ENCODE measurements at places on chromosomes 1 and 21. TPM values are rescaled to one million over a fixed set of nuclear protein-coding genes. Genes with fewer than 3 reads are reported as not detected.
A peak's percentile ranks its signal among the peaks of the same experiment; 100 is the strongest.

The OR2T34 gene
- total RNA-seq: not detected

DNA sequence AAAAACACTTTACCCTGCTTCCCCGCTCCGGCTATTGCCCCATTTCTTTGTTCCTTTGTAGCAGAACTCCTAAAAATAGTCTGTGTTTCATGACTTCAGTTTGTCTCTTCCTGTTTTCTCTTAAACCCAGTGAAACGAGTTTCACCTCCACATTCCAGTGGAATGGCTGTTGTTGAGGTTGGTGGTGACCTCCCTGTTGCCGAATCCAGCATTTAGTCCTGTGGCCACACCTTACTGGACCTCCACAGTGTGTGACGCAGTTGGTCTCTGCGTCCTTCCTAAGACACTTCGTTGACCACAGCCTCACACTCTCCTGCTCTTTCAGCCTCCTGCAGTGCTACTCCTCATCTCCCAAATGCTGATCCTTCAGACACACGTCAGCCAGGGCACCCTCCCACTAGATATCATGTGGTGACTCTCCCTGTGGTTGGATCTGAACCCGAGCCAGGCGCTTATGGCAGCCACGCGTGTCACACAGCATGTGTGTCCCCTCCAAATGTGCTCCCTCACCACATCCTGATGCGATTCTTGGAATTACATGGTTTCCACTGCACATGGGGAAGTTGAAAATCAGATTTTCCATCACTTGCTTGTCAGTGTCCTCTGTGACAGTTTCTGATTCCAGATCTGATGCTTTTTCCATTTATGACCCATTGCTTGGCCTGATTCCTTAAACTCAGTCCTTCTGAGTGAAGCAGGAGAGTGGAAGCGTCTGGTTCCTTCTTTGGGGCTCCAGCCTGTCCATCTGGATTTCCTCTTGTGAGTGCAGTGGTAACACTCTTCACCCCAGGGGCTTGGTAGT, 99.1 kb upstream of the ARTN start:
- peak; percentile 61 for DNase-seq
- no peaks in the 10 kb centered on the region for H3K27me3 ChIP-seq
- H3K27ac ChIP-seq: peak overlapping the region; percentile 88
- H3K4me1 ChIP-seq: peaks cover 70% of the 10 kb centered on the region
- H3K4me3 ChIP-seq: peak overlapping the region; percentile 42

The DPT gene
- not detected for total RNA-seq

- H3K4me1 ChIP-seq: no peaks in the 10 kb centered on the region
- no peak overlapping the region for H3K4me3 ChIP-seq
- no peak for DNase-seq
- H3K27me3 ChIP-seq: peaks cover 32% of the 10 kb centered on the region
These were observed 72.7 kb downstream of the FBXO2 start for GRCh38 chr1:11581445-11581991.

- peak overlapping the region; percentile 79 for H3K27ac ChIP-seq
- H3K4me3 ChIP-seq: peak overlapping the region; percentile 96
- peaks cover 10% of the 10 kb centered on the region for H3K27me3 ChIP-seq
- H3K4me1 ChIP-seq: peaks cover 35% of the 10 kb centered on the region
- peak; percentile 37 for DNase-seq
These were observed 670 bp downstream of the CLSTN1 start for GRCh38 chr1:9822897-9823692.

DNA sequence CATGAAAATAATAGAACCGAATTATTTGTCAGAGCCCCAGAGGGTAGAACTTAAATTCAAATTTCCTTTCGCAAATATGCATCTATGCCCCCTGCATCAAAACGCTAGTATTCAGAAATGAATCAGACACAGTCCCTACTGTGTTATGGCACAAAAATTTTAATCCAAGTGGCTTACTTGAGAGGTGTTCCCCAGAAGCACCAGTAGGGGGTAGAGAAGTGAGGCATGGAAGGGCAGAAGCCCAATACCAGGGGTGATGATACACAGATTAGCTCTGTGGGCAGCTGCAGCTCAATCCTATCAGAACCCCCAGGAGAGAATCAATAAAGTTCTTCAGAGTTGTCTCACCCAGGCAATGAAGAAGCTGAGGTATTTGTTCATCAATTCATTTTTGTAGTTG, 342.2 kb downstream of the OMA1 start:
- H3K4me3 ChIP-seq: no peak overlapping the region
- H3K27me3 ChIP-seq: no peaks in the 10 kb centered on the region
- H3K36me3 ChIP-seq: no peaks in the 10 kb centered on the region
- no peak overlapping the region for H3K27ac ChIP-seq
- H3K4me1 ChIP-seq: no peaks in the 10 kb centered on the region
- no peak for DNase-seq

The VTCN1 gene
- not detected for total RNA-seq

DNA sequence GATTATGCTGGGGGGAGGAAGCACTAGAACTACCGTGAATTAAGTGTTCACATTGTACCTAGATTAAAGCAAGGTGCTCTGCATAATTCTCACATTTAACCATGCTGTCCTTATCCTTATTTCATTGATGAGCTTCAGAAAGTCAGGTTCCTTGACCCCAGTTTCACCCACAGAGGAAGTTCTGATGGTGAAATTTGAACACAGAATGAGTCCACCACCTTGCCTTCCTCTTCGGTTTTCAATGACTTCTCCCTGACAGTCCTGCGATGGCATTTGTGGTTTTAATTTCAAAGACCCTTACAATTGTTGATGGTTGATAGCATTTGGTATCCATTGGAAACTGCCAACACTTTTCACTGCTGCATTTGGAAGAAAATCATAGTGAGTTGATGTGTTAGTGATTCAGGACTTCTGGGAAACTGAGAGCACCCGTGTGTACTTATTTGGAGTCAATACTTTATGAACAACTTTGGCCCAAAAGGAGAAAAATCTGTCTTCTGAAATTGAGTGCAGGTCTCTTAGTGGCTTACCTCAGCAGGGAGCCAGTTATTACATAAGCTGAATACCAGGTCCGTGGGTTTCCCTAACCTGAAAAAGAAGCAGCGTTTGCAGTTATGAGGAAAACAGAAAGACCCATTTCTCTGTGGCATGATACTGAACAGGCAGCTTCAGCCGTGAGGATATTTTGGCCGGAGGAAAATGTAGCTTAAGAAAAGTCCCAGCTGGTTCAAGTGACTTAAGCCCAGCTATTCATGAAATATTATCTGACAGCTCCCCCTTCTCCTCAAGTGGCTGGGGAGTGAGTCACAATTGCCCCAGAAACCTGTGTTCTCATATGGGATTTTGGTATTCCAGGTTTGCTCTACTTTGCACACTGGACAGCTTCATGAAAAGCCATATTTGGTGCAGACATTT, 47.5 kb downstream of the ROR1 start:
- H3K27me3 ChIP-seq: peaks cover 5% of the 10 kb centered on the region
- H3K27ac ChIP-seq: no peak overlapping the region
- H3K4me3 ChIP-seq: no peak overlapping the region
- no peaks in the 10 kb centered on the region for H3K36me3 ChIP-seq
- DNase-seq: no peak
- no peaks in the 10 kb centered on the region for H3K4me1 ChIP-seq

The RGS16 gene
- total RNA-seq: 68.1 TPM

GRCh38 chr1:175303201-175303707, 110.7 kb upstream of the KIAA0040 start:
- no peaks in the 10 kb centered on the region for H3K4me1 ChIP-seq
- H3K36me3 ChIP-seq: no peaks in the 10 kb centered on the region
- H3K4me3 ChIP-seq: no peak overlapping the region
- H3K27me3 ChIP-seq: peaks cover 21% of the 10 kb centered on the region
- no peak for DNase-seq

DNA sequence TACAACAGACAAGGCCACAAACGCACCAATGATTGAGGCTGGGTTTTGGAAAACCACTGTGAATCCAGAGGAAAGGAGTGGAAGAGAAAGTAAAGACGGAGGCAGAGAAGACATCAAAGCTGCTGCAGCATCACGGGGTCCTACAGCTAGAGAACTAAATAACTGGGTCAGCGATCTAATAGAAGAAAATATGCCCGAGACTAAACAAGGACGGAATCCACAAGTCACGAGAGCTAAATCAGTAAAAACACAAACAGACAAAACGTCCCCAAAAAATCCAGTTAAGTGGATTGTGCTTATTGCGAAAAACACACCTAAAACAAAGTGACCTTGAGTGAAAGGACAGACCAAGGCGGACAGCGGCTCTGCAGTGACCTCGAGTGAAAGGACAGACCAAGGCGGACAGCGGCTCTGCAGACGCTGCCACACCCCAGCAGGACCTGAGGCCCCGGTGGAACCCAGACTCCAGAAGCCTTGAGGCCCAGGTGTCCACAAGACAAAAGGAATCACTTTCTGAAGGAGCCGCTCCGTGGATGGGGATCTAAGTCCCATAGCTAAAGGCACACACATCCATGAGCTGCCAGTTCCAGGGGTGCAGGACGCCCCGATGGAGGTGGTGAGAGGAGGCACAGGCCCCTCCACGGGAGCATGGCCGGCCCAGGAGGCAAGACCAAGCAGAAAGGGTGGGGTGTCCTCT, 6.0 kb downstream of the FTCD start:
- H3K36me3 ChIP-seq: no peaks in the 10 kb centered on the region
- H3K27me3 ChIP-seq: no peaks in the 10 kb centered on the region
- no peak overlapping the region for H3K27ac ChIP-seq
- DNase-seq: no peak
- no peak overlapping the region for H3K4me3 ChIP-seq

The CASQ2 gene
- total RNA-seq: not detected
